Heart left ventricle (tissue), 16 donors: ENCODE measurements at places on chromosomes 7 and 10. TPM values are rescaled to one million over a fixed set of nuclear protein-coding genes. Genes with fewer than 3 reads are reported as not detected.

- no peak for DNase-seq
Measured at GRCh38 chr7:99837649-99838361, 10.0 kb downstream of the CYP3A43 start.

GRCh38 chr10:37780536-37780935 is 76.9 kb downstream of the ZNF248 start:
- no peak for DNase-seq

- no peak for DNase-seq
Measured at GRCh38 chr7:93055543-93056107, 62.2 kb downstream of the SAMD9 start.

DNA sequence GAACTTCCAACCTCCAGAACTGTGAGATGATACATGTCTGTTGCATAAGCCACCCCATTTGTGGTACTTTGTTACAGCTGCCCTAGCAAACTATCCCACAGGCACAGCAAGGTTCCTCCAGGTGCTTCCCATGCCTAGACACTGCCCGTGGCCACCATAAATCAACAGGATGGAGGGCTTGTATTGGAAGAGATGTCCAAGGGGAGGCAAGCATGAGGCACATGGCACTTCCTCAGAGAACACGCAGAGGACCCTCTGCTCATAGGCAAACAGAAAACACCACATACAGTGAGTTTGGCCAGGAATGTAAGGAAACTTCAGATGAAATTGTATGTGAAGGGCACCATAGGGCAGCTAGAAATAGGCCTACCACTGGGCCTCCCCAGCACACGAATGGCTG is 291.1 kb downstream of the GRID1 start:
- no peak for DNase-seq

DNA sequence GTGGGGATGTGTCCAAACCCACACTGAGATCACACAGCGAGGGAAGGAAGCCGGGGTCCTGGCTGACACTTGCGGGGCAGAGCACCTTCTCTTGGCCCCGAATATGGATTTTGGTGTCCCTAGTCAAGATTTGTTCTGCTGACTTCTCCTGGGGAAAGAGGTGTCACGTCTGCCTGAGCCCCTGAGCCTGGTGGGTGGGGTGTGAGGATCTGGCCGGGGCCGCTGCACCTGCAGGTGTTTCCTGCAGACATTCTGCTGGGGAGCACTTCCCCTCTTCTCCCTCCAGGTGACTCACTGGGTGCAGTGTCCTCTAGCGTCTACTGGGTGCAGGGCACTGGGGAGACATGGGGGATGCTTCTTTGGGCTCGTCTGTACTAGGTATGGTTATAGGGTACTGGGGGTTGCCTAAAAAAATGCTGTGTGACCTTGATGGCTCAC is 99.2 kb downstream of the GRK5 start:
- peak; percentile 67 for DNase-seq

DNA sequence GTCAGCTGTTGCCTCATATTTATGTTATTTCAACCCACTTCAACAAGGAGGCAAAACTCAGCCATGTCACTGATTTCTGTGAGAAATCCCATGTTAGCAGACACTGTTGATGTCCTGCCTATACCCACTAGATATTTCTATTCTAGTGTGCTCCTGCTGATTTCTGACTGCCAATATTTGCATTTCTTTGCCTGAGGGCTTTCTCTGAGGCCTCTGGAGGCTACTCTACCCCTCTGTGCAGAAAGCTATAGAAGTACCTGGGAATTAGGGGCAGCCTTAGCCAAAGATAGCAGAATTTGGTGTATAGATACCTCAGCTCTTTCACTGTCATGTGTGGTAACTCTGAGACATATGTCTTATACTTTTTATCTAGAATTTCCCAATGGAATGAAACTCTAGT is 348.8 kb downstream of the SORCS3 start:
- DNase-seq = no peak

- no peak for DNase-seq
Measured at GRCh38 chr10:83816942-83817341, 322.4 kb upstream of the GHITM start.

DNA sequence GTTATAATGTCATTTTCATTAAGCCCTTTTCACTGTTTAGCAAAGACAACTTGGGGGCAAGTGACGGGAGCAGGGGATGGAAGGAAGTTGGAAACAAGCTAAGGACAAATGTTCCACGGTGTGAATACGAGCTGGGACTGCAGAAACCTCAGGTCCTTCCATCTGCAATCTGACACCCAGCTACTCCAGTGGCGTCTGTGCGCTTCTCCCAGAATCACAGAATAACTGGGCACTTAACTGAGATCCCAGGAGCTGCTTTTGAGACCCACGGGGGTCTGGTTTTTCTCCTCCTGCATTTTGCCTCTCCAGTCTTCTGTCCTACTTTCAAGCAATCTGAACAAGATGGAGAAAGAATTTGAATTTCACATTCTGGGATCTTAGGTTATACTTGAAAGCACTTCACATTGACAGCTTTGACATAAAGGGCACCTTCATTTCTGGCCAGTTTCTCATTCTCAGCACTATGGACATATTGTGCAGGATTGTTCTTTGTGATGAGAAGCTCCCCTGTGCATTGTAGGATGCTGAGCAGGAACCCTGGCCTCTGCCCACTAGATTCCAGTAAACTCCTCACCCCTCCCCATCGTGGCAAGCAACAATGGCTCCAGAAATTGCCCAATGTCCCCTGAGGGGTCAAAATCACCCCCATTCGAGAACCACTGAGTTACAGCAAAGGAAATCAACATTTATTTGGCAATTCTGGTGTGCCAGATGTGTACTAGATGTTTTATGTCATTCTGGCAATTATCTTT is 194.1 kb downstream of the CACNB2 start:
- DNase-seq = no peak

PBLD gene
- total RNA-seq = 9.4 TPM

TLX1 gene
- not detected for total RNA-seq

TMEM273 gene
- total RNA-seq = 16.9 TPM

CALHM1 gene
- not detected for total RNA-seq

ZCWPW1 gene
- total RNA-seq = 4.9 TPM
